GM19239 (cell line): ENCODE measurements at places on chromosomes 16 and 17.

GRCh38 chr17:2485543-2485942 lies 26.1 kb downstream of the METTL16 start:
- DNase-seq: no peak

- no peak for DNase-seq
Measured at GRCh38 chr17:44310609-44311376, 2.4 kb downstream of the RUNDC3A start.

- no peak for DNase-seq
Measured at GRCh38 chr16:59892376-59892775, 1158.3 kb upstream of the GOT2 start.

DNA sequence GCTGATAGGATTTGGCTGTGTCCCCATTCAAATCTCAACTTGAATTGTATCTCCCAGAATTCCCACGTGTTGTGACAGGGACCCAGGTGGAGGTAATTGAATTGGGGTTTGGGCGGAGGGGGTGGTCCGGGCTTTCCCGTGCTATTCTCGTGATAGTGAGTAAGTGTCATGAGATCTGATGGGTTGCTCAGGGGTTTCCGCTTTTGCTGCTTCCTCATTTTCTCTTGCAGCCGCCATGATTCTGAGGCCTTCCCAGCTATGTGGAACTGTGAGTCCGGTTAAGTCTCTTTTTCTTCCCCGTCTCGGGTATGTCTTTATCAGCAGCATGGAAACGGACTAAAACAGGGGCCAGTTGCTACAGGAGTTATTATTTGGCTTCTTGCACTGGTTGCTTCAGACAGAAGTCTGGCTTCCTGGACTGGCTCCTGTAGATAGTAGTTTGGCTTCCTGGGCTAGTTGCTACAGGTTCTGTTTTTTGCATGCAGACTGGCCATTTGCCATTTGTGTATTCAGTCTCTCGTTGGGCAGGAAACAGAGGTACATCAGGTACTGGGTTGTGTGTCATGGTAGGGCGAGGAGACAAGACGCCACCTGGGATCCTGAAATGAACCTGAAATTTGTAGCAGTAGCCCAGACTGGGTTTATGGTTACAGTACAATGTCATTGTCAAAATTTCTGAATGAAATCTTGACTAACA lies 32.6 kb downstream of the CNTNAP4 start:
- no peak for DNase-seq

- DNase-seq: no peak
Measured at GRCh38 chr16:67517155-67517445, 11.5 kb upstream of the RIPOR1 start.

DNA sequence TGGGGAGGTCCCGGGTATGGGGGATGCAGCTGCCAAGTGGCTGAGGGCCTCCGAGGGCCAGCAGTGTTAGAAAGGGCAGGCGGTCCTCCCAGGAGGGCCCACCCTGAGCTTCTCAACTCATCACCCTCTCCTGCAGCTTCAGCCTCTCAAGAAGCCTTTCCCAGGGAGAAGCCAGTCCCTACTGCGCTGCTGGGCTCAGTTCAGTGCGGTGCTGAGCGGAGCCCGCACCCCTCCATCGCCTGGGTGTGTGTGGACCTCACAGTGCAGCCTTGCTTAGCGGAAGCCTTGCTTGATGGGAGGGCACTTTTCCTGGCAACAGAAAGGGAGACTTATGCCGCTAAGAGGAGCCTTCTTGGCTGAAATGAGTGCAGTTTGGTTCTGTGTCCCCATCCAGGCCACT lies 3.5 kb upstream of the APRT start:
- no peak for DNase-seq

DNA sequence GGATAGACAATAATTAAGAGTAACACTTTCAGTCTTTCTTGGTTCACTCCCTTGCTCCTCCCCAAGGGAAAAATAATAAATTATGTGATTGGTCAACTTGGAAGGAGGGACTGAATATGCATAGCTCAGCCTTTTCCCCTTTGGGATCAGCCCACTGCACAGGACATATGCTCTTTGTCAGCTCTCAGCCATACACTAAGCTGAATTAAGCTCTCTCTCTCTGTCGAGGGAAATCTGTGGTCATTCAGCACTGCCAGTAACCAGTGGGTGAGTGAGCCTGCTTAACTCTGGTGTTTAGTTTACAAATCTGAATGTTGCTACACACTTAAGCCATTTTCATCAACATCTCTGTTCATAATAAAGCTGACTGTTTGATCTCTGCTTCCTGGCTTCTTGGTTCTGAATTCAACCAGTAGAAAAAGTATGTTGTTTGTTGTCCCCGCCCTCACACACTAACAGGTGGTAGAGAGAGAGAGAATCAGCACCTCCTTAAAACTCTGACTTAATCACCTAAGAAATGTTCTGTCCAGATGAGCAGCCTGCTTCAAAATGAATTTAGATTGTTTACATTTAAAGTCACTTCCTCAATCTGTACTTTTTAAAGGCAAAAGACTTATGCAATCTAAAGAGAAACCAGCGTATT lies 102.3 kb upstream of the C17orf78 start:
- DNase-seq: no peak

DNA sequence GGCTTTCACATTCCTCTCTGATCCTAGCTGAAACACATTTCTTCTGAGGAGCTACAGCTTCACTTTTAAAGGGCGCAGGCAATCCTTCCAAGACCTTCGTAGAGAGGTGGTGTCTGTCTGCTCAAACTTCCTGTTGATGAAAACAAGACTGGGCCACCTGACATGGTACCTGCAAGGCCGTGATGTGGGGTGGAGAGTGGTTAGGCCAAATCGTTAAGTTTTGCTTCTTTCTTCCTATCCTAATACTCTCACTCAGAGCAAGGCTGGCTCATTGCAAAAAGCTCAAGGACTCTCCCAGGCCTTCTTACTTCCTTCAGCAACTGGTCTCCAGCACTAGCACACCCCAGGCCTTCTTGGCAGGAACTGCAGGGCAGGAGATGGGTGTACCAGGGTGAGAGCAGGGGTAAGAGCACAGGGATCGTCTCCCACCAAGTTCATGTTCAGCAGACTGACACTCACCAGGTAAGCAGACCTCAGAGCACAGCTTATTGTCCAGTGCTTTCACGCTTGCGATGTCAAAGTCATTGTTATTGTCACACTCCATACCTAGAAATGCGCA lies 10.9 kb upstream of the FOXJ1 start:
- no peak for DNase-seq

DNA sequence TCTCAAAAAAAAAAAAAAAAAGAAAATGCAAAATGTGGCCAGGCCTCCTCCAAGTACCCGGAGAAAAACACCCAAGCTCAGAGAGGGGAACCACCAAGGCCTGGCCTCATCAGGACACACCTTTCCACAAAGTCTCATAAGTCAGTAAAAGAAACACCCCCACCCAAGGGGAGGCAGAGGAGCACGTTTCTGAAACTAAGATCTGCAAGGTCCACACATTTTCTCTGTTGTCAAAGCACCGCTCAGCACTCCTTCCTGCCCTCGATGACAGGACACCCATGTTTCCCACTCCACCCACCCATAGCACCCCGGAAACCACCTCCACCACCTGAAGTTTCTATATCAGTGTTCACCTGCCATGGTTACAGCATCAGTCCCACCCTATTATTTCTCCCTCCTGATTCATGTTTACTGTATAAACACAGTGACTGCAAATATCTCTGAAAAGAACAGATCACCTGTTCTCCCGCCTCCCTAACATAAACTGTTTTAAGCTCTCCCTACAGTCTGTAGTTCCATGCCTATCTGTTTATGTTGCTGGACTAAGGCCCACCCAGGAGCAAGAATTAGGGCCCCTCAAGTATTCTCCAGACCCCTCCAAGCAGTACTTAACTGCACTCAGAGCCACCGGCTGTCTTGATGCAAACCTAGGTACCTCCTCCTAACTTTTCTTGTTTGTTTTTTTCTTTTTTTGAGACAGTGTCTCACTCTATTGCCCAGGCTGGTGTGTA lies 2.0 kb downstream of the CORO7 start:
- DNase-seq: peak; percentile 92

GRCh38 chr17:39270923-39271322 lies 45.2 kb upstream of the STAC2 start:
- DNase-seq: no peak

GRCh38 chr17:49951362-49952082 lies 17.5 kb upstream of the DLX4 start:
- DNase-seq: no peak

DNA sequence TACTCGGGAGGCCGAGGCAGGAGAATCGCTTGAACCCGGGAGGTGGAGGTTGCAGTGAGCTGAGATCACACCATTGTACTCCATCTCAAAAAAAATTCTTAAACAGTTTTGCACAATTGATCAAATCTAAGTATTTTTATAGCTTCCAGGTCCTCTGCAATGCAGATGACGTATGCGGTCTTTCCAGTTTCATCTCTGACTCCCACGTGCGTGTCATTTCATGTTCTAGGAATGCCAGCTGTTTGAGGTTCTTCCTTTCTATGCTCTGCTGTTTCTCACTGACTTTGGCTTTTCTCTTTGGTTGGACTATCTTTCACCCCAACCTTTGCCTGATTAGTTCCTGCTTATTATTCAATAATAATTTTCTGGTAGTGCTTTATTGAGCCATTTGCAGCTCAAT lies 16.2 kb downstream of the CHP2 start:
- DNase-seq: no peak

DNA sequence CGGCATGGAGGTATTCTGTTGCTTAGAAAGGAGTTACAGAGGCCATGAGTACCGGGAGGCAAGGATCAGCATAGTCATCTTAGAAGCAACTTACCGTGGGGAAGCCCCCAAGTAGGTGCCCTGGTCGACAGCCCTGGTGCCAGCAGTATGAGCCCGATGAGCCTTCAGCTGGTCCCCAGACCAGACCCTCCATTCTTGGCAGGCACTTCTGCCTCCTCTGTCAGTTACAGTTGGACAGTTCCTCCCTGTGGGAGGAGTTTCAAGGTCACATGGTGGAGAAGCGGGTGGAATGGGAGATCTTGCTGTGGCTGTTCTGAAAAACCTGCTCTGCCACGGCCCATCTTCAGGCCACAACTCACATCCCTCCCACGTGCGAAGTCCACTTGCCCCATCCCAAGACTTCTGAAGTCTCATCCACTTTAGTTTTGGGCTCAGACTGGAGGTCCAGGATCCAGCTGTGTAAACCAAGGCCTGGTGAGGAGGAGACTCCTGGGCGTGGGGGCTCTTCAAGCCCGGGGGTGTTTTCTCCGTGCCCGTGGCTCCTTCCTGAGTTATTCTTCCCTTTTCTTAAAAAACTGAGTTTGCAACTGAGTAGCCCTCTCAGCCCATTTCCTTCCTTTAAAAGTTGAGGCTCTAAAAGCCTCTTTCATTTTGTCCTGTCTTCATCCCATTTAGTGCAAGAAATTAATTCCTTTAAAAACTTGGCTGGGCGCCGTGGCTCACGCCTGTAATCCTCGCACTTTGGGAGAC lies 133.5 kb downstream of the SEC14L1 start:
- no peak for DNase-seq

GRCh38 chr16:15457958-15458357 lies 23.6 kb downstream of the BMERB1 start:
- no peak for DNase-seq

- DNase-seq: no peak
Measured at GRCh38 chr17:40791111-40791510, 8.6 kb downstream of the KRT28 start.

DNA sequence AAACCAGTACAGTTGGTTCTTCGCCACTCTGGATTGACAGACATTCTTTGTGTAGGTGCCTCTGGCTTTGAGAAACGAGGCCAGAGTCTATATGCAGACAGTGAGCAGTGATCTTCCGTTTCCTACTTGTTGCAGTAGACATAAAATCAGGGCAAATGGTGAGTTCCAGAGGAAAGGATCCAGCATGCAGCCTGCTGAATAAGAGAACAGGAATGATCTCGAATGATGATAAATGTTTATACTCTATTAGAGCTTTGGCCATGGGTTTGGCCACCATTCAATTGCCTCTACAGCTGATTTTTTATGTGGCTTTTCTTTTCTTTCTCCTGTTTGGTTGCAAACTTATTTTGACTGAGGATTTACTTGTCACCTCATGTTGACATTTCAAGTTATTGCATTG lies 286.7 kb downstream of the IRX3 start:
- DNase-seq: no peak

GRCh38 chr17:77729587-77729986 lies 228.9 kb upstream of the TNRC6C start:
- no peak for DNase-seq

DNA sequence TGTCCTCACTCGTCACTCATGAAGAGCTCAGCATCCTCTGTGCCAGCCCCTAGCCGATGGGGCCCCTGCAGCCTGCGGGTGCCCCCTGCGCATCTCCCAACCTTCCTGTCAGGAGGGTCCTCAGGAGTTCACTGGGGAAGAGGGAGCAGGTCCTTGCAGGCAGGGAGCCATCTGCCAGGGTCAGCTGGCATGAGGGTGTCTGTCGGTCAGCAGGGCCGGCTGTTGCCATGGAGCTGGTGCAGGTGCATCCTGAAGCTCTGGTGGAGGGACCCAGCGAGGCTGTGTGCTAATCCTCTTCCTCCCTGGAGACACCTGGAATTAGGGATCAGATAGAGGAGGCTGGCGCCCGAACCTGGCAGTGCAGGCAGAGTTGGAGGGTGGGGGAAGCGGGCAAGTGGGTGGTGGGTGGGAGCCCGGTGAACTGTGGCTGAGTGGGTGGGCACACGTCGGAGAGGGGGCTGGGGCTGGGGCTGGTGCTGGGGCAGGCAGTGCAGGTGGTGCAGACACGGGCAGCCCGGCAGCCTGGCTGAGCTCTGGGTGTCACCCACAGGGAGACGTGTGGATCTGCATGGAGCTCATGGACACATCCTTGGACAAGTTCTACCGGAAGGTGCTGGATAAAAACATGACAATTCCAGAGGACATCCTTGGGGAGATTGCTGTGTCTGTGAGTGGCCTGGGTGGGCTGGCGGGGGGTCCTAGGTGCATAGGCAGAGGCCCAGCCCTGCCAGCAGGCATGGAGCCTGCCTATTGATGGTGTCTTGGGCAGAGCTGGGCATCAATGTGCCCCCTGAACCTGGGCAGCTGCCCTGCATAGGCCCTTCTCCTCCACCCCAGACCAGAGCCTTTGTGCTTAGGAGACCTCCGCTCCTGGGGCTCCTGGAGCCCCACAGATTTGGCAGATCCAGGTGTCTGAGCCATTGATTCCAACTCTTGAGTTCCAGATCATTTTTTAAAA lies 17.4 kb downstream of the MAP2K3 start:
- no peak for DNase-seq

- no peak for DNase-seq
Measured at GRCh38 chr16:72819345-72819744, 228.6 kb downstream of the ZFHX3 start.
